ENCODE measurements at places on chromosomes 5 and 9.

DNA sequence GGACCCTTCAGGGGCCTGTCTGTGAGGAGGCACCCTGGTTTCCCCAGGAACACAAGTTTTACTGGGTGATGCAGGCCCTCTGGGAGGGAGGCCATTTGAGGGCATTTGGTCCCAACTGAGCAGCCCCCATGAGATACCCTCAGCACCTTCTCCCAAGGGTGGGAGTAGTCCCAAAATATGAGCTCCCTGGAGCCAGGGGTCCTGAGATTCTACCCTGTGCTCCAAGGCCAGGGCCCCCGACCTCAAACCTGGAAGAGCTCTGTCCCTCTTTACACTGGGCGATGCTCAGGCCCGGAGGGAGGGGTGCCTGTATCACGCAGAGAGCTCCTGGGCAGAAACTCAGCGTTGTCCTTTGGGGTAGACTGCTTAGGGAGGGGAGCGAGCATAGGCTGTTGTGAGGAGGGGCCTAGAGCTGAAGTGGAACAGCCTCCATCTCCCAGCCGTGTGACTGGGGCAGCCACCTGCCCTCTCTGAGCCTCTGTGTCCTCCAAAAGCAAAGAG lies 64.0 kb upstream of the SYNPO start:
- no peak for DNase-seq

DNA sequence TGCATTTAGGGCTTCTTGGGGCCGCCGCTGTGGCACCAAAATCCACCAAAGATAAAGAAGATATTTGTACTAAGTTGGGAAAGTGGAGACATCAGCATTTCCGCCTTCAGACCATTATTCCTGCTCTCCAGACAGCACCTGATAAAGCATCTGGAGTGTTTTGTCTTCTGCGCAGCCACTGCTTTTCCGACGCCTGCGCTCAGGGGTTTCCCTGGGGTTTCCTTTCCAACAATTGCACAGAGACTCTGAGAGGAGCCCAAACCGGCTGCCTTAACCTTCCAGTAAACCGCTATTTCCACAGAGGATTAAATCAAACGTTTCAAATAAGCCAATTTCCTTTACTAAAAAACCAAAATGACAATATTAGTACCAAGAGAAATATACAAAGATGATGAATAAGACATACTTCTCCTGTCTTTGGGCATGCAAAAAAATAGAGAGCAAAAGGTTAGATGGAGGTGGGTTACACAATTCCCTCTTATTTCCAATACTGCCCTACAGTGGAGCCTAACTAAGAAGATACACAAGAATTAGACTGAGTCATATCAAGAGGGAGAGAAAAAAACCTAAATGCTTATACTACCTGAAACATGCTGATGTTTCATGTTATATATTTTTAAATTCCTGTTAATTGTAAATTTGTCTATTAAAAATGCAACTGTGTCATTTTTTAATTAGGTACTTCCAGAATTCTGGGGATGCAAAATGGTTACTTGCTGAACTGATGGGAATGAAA lies 98.4 kb downstream of the MAPKAP1 start:
- DNase-seq = no peak

GRCh38 chr5:36079200-36079781 lies 12.6 kb upstream of the UGT3A2 start:
- peak; percentile 59 for DNase-seq

GRCh38 chr9:68502279-68502678 lies 38.4 kb downstream of the TMEM252 start:
- DNase-seq = no peak

DNA sequence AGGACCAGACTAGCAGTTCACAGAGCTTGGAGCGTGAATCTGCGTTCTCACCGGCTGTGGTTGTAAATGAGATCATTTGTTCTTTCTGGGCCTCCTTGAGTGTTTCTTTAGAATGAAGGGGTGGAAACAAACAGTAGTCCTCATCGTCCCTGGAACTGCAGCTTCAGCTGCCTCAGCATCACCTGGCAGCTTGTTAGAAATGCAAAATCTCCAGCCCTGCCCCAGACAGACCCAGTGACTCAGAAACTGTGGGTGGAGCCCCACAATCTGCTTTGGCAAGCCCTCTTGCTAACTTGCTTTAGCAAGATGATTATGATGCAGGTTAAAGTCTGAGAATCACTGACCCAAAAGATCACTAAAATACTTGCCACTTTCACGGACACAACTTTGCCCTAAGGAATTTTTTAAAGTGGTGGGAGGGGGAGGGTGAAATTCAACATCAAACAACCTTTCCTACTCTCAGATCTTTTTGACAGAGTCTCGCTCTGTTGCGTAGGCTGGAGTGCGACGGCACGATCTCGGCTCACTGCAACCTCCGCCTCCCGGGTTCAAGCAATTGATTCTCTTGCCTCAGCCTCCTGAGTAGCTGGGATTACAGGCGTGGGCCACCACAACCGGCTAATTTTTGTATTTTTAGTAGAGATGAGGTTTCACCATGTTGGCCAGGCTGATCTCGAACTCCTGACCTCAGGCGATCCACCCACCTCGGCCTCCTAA lies 86.0 kb downstream of the BRINP1 start:
- no peak for DNase-seq

GRCh38 chr5:152511120-152511519 lies 106.0 kb upstream of the NMUR2 start:
- no peak for DNase-seq

DNA sequence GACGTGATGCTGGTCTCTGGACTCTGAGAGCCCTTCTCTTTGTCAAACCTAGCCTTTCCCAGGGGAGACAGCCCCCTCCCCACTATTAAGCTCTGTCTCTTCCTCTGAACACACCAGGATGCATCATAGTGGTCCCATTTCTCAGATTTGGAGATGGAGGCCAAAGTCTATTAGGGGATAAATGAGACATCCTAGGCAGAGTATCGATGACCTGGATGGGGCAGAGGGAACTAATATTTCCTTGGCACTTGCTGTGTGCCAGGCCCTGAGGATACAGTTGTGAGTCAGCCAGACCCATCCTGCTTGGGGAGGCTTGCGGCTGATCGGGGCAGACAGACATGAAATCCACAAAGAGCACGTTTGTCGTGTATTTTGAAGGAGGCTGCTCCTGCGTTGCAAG lies 5.2 kb downstream of the DNM1 start:
- no peak for DNase-seq

GRCh38 chr9:121222524-121223171 lies 21.0 kb upstream of the RAB14 start:
- peak; percentile 76 for DNase-seq

DNA sequence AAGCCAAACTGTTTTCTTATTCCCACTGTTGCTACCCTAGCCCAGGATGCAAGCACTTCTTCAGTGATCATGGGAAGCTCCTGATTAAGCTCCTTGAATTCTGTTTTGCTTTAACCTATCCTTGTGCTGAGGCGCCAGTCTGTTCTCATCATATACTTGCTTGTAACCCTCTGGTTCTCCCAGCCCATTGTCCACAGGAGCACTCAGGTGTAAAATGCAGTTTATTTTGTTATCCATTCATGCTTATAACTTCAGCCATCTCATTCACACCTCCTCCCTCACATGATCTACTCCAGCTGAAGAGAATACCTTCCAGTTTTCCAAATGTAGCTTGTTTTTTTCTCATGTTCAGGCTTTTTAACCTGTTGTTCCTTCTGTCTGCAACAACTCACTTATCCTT lies 402.1 kb upstream of the BRINP1 start:
- DNase-seq = no peak

DNA sequence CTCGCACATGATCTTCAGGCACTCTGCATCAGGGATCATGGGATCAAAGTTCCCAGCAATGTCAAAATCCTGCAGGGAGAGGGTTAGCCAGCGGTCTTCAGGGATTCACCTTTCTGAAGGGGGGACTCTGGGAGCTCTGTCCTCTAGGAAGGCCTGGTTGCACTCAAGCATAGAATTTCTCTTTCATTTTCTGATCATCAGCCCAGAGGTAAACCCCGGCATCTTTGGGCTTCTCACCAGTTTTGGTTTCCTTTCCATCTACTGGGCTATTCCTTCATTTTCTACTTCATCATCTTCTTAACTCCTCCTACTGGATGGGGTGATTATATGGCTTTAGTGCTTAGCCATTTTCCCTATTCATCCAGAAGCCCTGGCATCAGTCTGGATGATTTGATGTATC lies 4.6 kb upstream of the DND1 start:
- no peak for DNase-seq

- DNase-seq = no peak
Measured at GRCh38 chr5:59268756-59269415, 624.6 kb downstream of the PDE4D start.

DNA sequence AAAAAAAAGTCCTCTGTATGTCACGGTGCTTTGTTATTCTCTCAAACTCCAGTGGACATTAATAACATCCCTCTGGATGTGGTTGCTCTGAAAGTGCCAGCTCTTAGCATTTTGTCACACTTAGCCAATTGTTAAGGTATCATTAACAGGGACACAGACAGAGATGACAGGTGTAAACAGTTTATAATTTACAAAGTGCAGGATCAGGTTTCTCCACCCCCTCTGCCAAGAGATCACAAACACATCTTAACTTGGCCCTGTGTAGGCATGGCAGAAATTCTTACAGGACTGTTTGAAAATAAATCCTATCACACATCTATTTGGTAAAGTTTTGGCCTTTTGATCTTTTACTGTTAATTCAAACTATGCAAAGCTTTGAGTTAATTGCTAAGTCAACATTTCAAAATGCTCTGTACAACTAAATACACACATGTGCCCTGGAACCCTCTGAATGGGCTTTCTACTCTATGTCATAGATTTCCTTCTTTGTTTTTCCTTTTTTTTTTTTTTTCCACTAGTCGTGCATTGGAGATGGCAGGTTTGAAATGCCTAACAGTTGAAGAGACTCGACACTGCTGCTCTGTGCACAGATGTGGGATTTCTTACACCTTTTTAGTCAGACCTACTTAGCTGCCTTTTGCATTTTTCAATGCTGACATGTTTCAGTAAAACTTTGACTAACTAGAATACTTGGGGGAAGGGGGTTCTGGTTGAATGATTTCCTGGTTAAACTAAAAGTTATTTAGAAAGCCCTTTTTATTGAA lies 41.7 kb downstream of the SEMA6A start:
- DNase-seq = no peak

- DNase-seq = no peak
Measured at GRCh38 chr9:2764353-2764752, 47.0 kb downstream of the KCNV2 start.

GRCh38 chr9:79387101-79387835 lies 184.5 kb upstream of the TLE4 start:
- DNase-seq = no peak

GRCh38 chr5:17872204-17872603 lies 237.9 kb downstream of the TAF11L14 start:
- no peak for DNase-seq

DNA sequence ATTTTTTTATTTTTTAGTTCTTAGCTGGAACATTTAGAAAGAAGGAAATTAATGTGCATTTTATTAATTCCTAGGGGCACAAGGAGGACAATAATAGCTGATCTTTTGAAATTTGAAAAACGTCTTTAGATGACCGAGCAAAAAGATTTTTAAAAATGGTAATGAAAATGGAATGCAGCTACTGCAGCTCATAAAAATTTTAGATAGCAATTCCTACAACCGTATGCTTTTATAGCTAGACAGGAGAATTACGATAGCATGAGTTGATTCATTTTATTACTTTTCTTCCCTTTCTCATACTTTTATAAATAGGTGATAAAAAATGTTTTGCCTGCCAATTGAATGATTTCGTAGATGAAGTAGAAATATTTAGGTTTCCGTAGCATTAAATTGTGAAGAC lies 13.7 kb upstream of the RUFY1 start:
- DNase-seq = no peak

GRCh38 chr5:95883185-95884016 lies 60.9 kb upstream of the GLRX start:
- DNase-seq = no peak

DNA sequence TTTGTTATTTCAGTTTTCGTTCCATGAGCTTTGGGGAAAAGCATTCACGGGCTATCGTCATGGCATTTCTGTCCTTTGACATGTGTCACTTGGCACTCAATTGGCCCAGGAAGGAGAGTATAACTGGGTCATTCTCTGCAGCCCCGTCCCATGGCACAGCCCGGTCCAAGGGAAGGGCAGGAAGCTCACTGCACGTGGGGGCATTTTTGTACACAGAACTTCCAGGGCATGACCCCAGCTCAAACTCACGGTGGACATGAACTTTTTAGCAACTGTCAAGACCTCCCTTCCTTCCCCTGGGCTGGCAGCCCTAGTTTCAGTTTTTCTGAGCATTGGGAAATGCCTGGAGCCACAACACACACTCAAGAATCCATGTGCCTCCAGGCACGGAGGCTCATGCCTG lies 161.6 kb upstream of the PANK3 start:
- no peak for DNase-seq

GRCh38 chr5:146026307-146027010 lies 78.9 kb downstream of the PLAC8L1 start:
- no peak for DNase-seq

DNA sequence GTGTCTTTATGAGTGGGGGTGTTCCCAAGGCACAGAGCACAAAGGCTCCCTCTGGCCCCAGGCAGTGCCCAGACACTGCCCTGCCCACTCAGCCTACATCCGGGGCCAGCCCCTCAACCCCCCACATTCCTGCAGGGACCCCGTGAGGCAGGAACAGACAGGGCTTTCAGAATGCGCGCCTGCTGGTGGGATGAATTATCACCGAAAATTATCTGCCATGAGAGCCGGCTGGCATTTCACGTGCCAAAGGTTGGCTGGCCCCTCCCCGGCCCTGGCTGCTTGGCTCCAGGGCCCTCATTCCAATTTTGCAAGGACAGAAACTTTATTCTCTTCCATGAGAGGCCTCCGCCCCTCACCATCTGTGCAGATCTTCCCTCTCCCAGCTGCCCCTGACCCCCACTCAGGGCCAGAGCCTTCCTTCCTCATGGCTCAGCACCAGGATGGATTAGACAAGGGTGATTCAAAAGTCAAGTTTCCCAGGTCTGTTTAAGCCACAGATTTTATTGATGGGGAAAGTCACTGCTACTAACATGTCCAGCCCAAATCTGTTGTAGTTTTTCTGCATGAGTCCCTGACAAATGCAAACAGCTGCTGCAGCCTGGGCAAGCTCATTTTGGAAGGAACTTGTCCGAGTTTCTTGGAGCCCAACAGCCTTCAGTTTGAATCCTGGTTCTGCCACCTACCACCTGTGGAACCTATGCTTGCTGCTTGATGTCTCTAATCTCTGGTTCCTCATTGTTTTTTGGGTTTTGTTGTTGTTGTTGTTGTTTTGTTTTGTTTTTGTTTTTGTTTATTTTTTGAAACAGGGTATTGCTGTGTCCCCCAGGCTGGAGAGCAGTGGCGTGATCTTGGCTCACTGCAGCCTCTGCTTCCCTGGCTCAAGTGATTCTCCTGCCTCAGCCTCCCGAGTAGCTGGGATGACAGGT lies 32.3 kb upstream of the WDR38 start:
- no peak for DNase-seq

DNA sequence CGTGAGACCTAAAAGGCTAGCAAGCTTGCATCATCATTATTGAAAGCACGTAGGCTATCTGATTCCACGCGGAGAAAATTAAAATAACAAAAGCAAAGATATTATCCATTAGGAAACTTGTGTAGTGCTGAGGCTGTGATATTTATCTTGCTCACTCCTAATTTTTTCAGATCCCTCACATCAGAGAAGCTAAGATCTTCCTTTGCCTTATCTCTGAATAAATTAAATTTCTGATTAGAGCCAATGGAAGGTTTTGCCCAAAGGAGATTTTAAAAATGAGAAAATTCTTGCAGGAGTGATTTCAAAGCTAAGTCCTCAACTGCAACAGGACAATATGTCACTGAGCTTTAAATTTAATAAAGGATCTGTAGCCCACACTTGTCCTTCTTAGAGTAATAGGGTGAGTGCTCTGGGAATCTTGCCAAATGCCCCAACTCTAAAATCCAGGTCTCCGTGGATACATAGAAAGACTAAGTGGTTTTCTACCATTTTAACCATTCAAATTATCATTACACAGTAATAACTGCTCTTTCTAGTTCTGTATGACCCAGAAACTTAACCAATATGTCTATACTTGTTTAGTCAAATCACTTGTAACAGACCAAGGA lies 295.0 kb downstream of the CAAP1 start:
- no peak for DNase-seq

All from fibroblast of the aortic adventitia (primary cell).